Suppressor macrophage (primary cell): ENCODE measurements at places on chromosomes 2 and 18.

DNA sequence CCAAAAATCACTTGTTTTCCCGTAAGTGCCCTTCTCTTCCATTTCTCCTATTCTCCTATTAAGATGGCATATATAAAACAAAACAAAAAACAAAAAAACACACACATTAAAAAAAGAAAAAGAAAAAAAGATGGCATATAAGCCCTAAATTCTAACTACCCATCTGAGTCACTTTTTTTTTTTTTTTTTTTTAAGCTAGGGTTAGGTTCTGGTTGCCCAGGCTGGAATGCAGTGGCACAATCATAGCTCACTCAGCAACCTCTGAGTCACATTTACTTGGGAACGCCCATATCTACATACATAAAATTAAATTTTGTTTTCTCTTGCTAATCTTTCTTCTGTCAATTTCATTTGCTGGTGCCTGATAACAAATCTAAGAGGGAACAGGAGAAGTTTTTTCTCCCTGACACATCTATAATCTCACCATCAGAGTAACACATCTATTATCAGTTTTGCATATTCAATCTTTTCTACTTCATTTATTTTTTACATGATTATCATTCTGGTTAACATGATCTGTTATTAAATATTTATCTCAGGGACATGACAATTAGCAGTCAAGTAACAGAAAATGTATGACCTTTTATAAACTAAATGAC lies 52.1 kb downstream of the EEF1B2 start:
- DNase-seq: no peak

DNA sequence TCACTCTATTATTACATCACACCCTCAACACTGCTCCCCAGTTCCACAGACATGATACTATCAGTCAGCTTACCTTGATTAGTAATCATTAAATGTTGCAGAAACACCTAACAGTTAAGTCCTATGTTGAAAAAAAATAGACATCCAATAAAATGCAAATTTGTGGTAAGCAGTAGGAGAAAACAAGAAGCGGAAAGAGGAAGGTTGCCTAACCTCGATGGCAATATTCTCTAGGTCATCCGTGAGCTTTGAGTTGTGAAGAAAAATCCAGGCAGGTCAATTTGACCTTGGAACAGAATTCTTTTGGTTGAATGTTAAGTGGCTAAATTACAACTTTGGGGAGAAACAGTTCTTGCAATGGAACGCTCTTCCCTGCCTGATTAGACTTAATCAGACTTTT lies 264.4 kb downstream of the AFF3 start:
- peak; percentile 61 for DNase-seq

DNA sequence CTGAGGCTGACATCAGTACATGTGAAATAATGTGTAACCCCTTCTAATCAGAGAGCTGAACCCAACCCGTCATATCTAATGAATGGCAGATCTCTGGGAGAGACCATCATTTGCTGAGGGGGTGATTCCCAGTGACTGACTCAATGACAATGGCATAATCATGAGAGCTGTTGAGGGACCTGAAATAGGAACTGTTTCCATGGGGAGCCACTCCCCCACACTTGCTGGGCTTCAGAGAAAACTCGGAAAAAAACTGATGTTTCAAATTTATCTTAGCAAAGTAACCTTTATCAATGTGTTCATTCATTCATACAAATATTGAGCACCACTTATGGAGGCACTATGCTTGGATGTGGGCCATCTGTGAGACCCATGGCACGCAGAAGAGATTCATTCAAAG lies 93.4 kb upstream of the ZBTB14 start:
- DNase-seq: no peak

- no peak for DNase-seq
Measured at GRCh38 chr2:107412209-107412904, 414.3 kb upstream of the RGPD4 start.

DNA sequence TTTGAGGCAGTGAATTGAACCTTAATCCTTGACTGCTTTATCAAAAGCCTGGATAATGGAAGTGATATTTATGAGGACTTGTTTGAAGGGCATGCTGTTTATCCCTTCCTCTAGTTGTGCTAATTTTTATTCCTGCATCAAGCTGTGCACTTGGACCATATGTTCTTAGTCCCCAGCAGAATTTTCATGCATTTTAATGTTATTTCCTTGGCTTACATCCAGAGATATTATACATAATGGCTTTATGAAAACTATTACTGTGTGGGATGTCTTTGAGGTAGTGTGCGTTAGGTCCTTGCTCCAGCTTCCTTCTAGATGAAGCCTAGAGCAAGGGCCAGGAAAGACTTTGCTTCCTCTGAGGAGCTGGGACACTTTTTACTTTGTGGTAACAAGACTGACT lies 378.4 kb downstream of the LPIN1 start:
- DNase-seq: no peak
